ENCODE measurements at places on chromosomes 7 and 10.

- DNase-seq: no peak
These were observed 53.7 kb upstream of the KLF6 start for GRCh38 chr10:3838460-3839437.

GRCh38 chr7:27210441-27211083 is 10.7 kb upstream of the HOXA13 start:
- DNase-seq: peak; percentile 50

DNA sequence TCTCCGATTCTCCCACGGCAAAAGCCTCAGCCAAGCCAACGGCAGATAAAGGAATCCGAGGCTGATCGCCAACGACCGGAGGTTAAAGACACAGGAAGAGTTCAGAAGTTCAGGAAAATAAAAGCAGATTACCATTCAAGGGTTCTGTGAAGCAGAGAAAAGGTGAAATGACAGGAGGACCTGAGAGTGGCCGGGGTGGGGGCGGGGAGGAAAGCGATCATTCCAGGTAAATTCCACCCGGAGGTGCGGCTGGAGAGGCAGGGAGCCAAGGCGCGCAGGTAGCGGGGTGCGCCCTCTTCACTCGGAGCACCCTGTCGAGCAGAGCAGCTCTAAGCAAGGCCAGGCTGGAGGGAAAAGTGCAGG is 35.3 kb upstream of the SEPHS1 start:
- no peak for DNase-seq

- no peak for DNase-seq
These were observed 10.9 kb upstream of the CYP3A4 start for GRCh38 chr7:99794585-99795502.

GRCh38 chr10:117364110-117364960 is 10.9 kb downstream of the PDZD8 start:
- DNase-seq: no peak

DNA sequence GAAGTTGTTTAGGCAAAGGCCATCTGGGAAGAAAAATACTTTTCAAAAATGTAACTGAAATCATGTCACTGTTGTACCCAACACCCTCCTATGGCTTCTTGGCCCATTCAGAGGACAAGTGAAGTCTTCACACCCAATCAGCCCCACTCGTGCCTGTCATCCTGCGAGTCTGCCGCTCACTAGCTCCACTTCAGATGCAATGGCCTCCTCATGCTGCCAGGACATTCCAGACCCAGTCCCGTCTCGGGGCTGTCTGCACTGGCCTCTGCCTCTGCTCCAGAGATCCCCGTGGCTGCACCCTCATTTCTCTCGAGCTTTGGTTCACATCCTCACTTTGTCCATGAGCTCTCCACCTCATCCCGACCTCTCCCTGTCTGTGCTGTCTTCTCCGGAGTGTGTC is 227.1 kb downstream of the KCNMA1 start:
- no peak for DNase-seq
